Right kidney (tissue), 9 donors: ENCODE measurements at places on chromosomes 11 and 22.

- no peak for DNase-seq
These were observed 74.2 kb downstream of the MYO7A start for GRCh38 chr11:77201991-77202841.

DNA sequence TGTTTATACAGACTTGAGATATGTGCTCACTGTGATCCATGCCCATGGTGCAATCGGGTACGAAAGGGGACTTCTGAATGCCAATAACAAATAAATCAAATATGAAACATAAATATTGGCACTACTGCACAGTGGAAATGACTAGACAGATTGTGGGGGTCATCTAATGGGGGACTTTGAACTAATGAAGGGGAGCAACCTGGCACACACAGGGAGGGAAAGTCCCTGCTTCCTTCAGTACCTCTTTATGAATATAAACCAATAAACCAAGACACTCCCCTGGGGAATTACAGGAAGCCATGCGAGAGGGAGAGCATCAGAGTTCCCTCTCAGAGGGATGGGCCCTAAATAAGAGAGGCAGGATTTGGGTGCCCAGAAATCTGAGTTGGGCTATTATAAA is 21.1 kb downstream of the MIF start:
- DNase-seq: no peak

DNA sequence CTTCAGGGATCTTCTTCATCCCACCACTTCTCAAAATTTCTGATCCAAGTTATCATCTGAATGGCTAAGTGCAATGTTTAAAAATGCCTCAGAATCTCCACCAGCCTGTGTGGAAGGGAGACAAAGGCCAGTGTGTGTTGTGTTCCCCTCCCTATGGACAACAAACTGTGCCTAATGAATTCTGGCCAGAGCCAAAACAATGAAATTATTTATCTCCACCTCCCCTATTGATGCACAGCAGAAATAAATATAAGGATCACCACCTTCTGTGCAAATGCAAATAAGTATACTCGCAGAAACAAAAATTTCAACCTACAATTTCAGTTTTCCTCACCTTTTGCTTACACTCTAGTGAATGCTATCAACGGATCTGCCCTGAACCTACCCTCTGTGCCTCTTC is 75.8 kb downstream of the GAB2 start:
- no peak for DNase-seq

GRCh38 chr11:17185938-17186337 is 21.8 kb downstream of the PIK3C2A start:
- no peak for DNase-seq

- DNase-seq: peak; percentile 30
These were observed 38.3 kb downstream of the IGLL5 start for GRCh38 chr22:22925805-22926369.

DNA sequence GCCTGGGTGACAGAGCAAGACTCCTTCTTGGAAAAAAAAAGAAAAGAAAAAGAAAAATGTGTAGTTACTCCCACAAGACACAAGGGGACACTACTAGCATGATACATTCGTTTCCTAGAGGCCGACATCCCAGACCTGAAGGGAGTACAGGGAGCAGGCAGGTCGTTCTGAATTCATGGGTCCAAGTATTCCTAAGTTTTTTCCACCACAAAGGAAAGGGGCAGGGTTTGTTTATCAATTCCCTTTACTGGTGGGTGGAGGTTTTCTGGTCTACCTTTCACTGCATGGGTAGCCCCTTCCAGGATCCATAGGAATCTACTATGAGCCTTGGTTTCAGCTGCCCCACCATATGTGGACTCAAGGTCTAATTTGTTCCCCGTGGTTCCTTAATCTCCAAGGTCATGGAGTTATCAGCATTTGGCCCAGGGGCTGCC is 11.8 kb downstream of the TIGD3 start:
- DNase-seq: peak; percentile 55

DNA sequence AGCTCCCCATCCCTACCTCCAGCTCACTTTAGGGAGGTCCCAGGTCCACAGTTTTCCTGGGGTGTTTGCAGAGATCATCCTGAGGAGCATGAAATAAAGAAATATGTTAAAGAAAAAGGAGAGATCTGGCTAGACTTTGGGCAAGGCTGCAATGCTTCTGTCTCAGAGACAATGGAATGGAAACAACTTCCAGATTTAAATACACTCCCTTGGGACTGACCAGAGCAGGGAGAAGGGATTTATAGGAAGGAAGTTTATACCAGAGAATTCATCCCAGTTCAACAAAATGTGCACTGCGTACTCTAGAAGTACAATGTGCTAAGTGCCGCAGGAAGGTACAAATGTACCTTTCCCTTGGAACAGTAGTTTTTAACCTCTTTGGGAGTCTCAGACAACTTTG is 40.4 kb downstream of the ETS1 start:
- DNase-seq: no peak

DNA sequence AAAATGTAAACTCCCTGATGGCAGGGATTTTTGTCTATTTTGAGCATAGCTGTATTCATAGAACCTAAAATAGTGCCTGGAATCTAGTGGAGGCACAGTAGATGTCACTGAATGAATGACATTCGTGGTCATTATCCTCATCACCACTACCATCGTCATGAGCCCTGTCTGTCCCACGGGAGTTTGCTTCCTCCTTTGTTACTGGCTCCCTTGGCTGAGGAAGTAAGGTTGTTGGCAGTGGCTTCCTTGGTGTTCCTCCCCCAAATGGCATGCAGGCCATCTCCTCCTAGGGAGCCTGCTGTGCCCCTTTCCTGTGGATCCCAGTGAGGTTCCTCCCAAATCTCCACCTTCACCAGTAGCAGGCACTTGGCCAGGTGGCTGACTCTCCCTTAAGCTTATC is 183.0 kb downstream of the CEP164 start:
- DNase-seq: no peak

- DNase-seq: no peak
These were observed 2.0 kb upstream of the SOX10 start for GRCh38 chr22:37986371-37986770.

- DNase-seq: no peak
These were observed 143.4 kb downstream of the MAML2 start for GRCh38 chr11:96199563-96200025.

- no peak for DNase-seq
These were observed 401.6 kb downstream of the BRD1 start for GRCh38 chr22:49426098-49426497.

DNA sequence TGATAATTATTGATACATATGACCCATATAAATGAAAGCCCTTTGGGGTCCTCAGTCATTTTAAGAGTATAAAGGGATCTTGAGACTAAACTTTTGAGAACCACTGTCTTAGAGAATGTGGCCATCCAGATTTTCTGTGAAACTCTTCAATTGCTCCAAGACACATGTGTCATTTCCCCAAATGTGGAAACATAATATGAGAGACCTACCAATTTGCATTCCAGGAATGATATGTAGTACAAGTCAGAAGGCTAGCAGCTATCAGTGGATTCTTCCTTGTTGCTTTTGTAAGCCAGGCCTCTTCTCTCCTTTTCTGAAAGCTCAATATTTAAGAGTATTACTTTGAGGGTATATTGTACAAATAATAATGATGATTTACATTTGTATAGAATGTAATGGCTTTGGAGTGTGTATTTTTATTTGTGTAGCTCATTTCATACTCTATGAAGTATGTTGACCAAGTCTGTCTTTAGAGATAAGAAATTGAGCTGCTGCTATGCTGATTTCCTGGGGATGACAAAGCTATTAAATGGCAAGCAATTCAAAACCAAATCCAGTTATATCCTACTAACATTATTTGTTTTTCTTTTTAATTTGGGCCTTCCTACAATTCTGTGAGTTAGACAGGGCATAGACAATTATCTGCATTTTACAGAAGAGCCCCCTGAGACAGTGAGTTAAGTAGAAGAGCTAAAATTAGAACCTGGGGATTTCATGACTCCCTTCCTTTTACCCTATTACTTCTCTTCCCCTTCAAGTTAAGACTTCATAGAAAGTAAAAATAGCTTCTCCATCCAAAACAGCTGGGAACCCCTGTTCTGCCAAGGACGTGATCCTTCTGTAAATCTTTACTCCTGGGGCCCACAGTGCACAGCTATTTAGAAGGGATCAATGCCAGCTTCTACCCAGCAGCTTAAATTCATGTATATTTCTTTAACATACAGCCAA is 131.9 kb downstream of the WNT11 start:
- DNase-seq: no peak
